ENCODE measurements at places on chromosomes 2 and 18.

- no peak for DNase-seq
Measured at GRCh38 chr2:229490167-229490566, 219.1 kb upstream of the PID1 start.

DNA sequence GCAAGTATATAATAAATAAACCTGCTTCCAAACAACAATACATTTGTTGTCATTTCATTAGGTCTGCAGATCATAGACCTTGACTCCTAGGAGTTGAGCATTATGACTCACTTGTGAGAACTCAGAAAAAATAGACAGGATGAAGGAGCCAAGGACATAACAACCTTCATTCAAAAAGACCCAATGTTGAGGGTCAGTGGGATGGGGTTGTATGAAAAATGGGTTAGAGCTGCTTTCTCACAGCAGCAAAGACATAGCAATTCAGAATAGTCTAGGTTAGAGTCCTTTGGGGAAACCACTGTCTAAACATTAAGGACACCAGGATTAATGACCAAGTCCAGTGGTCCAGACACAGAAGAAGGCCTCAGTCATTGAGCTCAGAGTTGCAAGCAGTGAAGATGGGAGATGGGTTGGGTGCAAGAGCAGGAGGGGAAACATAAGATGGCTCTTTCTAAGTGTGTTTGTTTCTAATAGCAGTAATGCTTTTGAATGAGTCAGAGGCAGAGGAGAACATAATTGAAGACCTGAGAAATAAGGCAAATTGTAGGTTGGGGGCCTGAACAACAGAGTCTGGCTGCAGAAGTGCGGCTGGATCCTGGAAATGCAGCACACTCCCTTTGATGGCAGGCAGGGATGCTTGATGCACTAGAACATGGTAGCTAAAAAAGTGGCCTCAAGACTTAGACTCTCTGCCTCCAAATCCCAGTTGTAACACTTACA, 3.7 kb upstream of the SERPINB10 start:
- DNase-seq: no peak

GRCh38 chr2:72745679-72746368, 80.0 kb downstream of the EXOC6B start:
- peak; percentile 86 for DNase-seq

GRCh38 chr2:18171191-18172139, 293.0 kb downstream of the KCNS3 start:
- no peak for DNase-seq

GRCh38 chr2:110843959-110844510, 111.7 kb downstream of the ACOXL start:
- DNase-seq: no peak

DNA sequence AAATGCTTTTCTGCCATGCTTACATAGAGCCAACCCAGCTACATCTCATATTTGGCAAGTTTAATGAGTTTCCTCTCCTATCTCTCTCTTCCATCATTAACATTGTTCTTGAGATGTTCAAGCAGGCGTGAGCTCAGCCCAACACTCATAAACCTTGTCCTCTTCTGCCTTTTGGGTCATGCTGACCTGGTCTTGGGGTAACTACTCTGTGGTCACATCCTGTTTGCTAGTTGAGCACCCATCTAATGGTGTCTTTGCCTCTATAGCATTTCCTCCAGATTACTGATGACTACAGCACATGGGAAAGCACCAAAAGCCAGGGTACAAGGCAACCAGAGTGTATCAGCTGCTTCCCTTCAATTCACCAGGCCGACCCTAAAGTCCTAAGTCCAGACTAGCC, 366.9 kb upstream of the HNRNPA3 start:
- DNase-seq: no peak

- DNase-seq: no peak
Measured at GRCh38 chr2:46328291-46328690, 31.1 kb downstream of the EPAS1 start.

- DNase-seq: no peak
Measured at GRCh38 chr18:56458770-56459712, 179.4 kb downstream of the TXNL1 start.

GRCh38 chr2:229634601-229635370, 79.6 kb downstream of the DNER start:
- DNase-seq: peak; percentile 93

GRCh38 chr2:32210767-32211408, 45.2 kb downstream of the SLC30A6 start:
- DNase-seq: no peak

DNA sequence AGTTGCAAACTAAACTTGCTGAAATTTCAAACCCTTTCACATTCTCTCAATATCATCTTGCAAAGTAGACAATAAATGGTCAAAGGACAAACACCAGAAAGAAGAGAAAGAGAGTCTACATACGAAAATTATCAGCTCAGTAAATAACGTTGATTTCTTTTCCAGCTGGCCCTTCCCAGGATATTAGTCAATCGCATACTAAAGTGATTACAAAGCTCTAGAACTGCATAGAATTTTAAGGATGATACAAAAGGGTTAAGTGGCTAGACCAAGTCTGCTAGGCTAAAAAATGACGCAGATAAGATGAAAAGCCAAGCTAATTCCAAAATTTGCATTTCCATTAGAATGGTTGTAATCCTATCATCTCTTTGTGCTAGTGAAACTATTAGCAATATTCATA, 405.7 kb downstream of the FBXO15 start:
- no peak for DNase-seq

DNA sequence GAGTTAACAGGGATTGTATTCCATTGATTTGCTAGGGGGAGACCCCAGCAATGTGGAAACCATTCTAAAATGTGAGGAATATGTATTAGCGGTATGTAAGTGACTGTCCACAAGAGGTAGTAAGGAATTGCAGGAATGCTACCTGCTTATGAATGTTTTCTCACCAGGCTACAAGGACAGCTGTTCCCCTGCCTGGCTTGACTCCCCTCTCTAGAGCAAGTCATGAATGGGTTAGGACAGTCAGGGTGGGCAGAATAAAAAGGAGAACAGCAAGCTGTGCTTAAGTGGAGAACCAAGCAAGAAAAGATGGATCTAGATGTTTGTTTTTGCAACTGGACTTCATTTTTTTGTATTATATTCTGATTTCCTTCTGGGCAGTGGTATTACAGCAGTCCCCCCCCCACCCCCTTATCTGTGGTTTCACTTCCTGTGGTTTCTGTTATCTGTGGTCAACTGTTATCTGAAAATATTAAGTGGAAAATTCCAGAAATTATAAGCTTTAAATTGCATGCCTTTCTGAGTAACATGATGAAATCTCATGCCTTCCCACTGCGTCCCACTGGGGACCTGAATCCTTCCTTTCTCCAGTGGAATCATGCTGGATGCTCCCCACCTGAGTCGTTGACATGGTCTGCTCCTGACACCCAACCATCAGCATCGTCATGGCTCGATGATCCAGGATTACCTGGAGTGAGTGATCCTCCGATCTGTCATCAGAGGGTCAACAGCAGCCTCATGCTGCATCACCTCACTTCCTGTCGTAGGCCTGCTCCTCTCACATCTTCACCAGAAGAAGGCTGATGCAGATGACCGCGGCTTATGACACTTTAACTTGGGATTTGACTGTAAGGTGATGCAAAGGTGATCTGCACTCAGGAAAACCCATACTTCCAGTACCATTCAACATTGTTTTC, 52.2 kb downstream of the VAPA start:
- no peak for DNase-seq

DNA sequence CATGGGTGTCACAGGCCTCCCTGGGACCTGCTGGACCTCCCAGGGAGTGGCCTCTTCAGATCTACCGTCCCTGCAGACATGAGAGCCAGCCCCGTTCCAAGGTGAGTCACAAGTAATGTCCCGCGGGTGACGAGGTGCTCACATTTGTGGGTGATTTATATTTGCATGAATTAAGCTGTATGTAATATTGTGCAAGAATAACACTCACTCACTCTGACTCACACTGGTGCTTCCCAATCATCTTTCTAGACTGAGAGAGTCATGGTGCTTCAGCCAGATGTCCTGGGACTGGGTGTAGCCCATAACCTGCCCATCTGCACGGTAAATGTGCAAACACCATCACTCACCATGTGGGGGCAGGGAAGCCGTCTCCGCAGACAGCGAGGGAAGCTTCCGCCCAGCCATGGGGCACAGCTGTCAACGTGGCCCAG, 347.5 kb upstream of the SALL3 start:
- DNase-seq: no peak

GRCh38 chr18:13378150-13378549, 159.6 kb downstream of the LDLRAD4 start:
- DNase-seq: no peak

DNA sequence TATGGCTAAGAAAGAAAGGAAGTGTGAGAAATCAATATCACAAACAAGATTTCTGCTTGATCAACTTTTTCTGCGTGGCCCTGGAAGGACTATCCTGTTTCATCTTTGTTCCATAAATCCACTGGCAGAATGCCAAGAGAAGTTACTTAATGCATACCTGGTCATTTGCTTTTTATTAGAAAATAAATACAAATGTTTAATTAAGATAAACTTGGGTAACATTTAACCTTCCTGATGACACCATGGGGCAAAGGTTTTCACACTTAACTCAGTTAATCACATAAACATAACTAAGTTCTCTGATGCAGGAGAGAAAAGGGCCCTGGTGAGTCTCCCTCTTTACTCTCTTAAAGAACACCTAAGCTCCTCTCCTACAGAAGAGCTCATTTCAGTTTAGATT, 203.3 kb downstream of the AFF3 start:
- DNase-seq: no peak

- DNase-seq: no peak
Measured at GRCh38 chr2:126643431-126643830, 12.5 kb upstream of the GYPC start.

- peak; percentile 36 for DNase-seq
Measured at GRCh38 chr2:224927646-224928173, 114.6 kb downstream of the DOCK10 start.

GRCh38 chr2:217660423-217660822, 342.4 kb downstream of the TNS1 start:
- DNase-seq: no peak

GRCh38 chr2:99974275-99974674, 168.1 kb downstream of the AFF3 start:
- DNase-seq: peak; percentile 38

GRCh38 chr18:79507546-79508480, 112.1 kb downstream of the NFATC1 start:
- DNase-seq: peak; percentile 50

- no peak for DNase-seq
Measured at GRCh38 chr2:173119944-173120343, 44.3 kb downstream of the MAP3K20 start.

DNA sequence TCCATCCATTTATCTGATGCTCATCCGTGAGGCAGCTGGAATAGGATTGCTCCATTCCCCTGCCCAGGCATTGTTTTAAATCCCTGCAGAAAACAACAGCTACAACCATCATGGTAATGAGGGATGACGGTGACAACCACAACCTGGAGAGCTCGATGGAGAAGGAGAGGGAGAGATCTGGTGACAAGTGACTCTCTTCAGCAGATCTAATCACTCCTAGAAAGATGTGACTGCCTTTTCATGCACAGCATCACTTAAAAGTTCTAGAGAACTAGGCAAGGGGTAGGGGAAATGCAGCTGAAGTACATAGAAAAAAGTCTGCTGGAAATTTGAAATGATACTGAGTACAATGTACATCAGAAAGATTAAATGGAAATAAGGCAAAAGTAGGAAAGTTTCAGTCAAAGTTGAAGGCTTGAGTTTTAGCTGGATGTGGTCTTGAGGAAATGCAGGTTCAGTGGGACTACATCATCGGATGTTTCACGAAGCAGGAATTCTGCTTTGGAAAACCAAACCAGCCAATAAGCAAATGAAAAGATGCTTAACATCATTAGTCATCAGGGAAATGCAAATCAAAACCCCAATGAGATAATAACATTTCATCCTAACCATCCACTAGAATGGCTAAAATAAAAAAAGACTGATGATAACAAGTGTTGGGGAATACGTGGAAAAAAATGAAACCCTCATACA, 6.8 kb upstream of the ARHGAP25 start:
- DNase-seq: no peak

DNA sequence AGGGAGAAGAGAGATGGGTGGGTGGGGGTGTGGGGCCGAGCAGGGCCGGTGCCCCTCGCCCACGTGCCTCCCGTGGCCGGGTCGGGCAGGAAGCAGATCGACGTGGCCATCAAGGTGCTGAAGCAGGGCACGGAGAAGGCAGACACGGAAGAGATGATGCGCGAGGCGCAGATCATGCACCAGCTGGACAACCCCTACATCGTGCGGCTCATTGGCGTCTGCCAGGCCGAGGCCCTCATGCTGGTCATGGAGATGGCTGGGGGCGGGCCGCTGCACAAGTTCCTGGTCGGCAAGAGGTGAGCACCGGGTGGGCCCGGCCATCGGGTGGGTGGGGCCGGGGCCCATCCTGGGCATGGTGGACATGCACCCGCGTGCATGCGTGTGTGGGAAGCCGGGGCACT, 21.8 kb downstream of the ZAP70 start:
- no peak for DNase-seq

GRCh38 chr2:216890138-216890537, 30.3 kb upstream of the TNP1 start:
- DNase-seq: no peak

DNA sequence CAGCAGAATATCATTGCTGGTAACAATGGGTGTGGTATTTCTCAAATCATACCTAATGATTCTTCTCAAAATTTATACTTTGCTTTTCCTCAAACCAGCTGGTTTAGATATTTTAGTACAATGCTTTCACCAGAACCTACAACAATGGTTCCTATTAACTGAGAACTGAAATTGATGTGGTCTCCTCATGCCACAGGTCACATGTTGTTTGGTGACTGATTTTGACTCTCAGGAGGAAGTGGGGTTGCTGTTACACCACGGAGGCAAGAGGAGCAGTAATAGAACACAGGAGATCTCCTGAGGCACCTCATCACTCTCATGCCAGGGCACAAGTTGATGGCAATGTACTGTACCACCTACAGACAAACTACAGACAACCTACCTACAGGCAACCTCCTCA, 3.0 kb upstream of the CEP68 start:
- no peak for DNase-seq

DNA sequence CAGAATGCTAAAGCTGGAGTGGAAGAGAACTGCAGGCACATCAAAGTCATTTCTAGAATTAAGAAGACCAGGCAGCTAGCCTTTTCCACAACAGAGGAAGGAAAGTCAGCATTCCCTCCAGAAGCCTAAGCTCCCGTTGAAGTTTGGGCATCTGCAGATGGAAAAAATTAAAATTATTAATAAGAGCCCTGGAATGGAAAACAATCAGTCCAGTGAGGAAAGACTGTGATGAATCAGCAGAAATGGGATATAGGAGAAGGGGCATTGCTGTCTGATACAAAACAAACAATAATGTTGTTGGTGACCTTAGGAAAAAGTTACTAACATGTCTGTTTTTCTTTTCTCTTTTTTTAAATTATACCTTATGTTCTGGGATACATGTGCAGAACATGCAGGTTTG, 450.7 kb upstream of the SLC14A2 start:
- DNase-seq: no peak
